ENCODE measurements at places on chromosomes 1 and 21. TPM values are rescaled to one million over a fixed set of nuclear protein-coding genes. Genes with fewer than 3 reads are reported as not detected.

DNA sequence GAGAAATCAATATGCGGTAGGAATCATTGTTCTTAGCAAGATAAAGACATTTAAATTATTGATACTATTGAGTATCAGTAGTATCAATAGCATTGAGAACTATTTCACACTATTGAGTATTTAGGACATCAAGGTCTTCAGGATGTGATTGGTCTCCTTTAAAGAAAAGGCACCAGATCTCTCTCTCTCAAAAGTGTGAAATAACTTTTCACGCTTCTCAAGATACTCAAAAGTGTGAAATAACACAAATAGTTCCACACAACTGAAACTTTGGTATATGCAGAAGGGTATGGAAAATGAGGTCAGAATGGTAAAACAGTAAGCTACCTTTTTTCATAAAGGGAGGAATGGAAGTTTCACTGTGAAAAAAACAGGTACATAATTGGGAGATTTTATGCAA, 6.7 kb upstream of the PYHIN1 start:
- no peak overlapping the region for H3K27ac ChIP-seq
- H3K27me3 ChIP-seq, result no peaks in the 10 kb centered on the region
- H3K4me3 ChIP-seq, result no peak overlapping the region
- H3K4me1 ChIP-seq, result no peaks in the 10 kb centered on the region
- H3K36me3 ChIP-seq, result no peaks in the 10 kb centered on the region
- no peak for DNase-seq

ETS2 gene
- 48.9 TPM for total RNA-seq

CHD5 gene
- 0.77 TPM for total RNA-seq

GRCh38 chr1:235455823-235456222, 48.4 kb downstream of the B3GALNT2 start:
- H3K27me3 ChIP-seq, result no peaks in the 10 kb centered on the region
- H3K4me1 ChIP-seq, result peaks cover 9% of the 10 kb centered on the region
- DNase-seq, result no peak
- peak overlapping the region; percentile 83 for H3K27ac ChIP-seq
- H3K4me3 ChIP-seq, result no peak overlapping the region
- peaks cover 11% of the 10 kb centered on the region for H3K36me3 ChIP-seq

CLEC20A gene
- total RNA-seq, result not detected

DNA sequence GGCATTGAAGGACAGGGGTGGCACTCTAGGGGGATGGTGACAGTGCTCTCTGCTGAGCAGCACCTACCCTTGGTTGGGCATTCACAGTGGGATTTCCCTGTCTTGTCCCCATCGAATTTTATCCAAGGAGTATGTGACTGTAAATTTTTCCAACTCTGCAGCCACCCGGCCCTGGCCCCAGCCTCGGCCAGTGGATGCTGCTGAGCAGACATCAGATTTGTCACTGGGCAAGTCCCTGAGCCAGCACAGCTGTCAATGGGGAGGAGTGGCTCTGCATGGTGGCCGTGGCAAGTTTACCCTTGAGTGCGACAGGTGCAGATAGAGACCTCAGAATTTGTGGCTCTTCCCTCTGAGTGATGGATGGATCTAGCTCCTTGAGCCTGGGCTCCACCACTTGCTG, 240.2 kb upstream of the CSF3R start:
- no peak for DNase-seq
- no peaks in the 10 kb centered on the region for H3K4me1 ChIP-seq
- no peak overlapping the region for H3K4me3 ChIP-seq
- no peak overlapping the region for H3K27ac ChIP-seq

DNA sequence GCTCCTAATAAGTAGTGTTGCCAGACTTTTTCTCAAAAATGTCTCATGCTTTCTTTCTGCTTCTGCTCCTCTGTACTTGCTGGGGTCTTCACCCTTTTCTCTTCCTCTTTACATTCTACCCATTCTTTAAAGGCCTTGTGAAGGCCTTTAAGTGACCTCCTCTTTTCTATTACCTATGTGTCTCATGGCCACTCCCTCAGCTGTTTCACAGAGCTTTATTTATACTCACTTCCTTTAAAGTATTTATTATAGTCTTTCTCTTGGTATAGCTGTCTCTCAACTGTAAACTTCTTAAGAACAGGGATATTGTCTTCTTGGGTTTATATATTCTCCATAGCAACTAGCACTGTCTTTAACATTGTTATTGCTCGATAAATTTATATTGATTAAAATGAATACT, 792 bp downstream of the GOLPH3L start:
- peaks cover 12% of the 10 kb centered on the region for H3K4me1 ChIP-seq
- H3K4me3 ChIP-seq, result peak overlapping the region; percentile 94
- DNase-seq, result no peak
- no peaks in the 10 kb centered on the region for H3K27me3 ChIP-seq
- H3K27ac ChIP-seq, result peak overlapping the region; percentile 88

DNA sequence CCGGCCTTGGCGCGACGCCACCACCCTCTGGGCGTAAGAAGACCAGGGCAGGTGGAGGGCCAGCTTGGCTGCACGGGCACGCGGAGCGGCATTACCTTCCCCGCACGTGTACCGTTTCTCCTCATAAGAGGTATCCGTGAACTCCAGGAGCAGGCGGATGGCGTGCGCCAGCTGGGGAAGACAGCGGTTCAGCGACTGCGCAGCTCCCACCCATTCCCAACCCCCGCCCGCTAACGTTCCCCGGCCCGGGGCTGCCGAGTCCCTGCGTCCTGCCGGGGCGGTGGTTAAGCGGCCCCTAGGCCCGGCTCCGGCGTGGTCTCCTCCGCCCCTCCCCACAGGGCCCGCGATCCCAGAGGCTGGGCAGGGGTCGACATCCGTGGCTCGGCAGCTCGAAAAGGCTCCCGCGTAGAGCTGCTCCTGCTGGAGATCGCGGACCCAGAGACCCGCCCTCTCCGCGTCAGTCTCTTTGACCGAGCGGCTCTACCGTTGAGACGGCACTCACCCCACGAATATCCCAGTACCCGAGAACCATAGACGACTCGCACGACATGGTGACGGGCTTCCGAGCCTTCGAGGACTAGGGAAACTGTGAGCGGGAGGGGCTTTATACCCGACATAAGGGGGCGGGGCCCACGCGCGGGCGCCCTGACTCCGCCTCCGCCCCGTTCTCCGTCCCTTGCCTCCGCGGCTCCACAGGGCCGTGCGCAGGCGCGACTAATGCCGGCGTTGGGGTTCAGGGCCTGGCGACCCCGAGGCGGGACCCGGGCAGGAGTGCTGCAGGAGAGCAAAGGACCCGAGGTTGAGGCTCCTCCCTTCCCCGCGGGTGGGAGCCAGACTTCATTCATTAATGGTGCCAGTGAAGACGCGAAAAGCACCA, 862 bp downstream of the GSTM3 start:
- peaks cover 27% of the 10 kb centered on the region for H3K36me3 ChIP-seq
- peak overlapping the region; percentile 89 for H3K4me3 ChIP-seq
- no peaks in the 10 kb centered on the region for H3K27me3 ChIP-seq
- peak; percentile 80 for DNase-seq
- H3K4me1 ChIP-seq, result peaks cover 24% of the 10 kb centered on the region
- peak overlapping the region; percentile 96 for H3K27ac ChIP-seq

DNA sequence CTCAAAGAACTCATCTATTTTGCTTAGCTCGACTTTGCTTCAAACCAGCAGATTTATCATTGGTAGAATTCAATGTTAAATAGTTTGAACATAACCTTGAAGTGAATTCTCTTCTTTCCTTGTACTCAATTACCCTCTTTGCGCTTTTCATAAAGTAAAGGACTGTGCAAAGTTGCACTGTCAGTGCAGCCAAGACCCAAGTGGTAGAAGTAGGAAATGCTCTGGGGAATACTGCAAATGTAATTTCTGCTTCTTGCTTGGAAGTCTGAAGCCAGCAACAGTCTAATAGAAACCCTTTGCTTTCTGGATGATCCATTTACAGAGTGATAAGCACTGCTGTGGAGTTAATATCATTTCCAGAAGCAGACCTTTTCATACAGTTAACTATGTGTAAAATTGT, 936.7 kb upstream of the TMPRSS15 start:
- H3K4me3 ChIP-seq, result no peak overlapping the region
- H3K36me3 ChIP-seq, result no peaks in the 10 kb centered on the region
- DNase-seq, result no peak
- H3K4me1 ChIP-seq, result no peaks in the 10 kb centered on the region

LORICRIN gene
- total RNA-seq, result not detected

KRTAP20-1 gene
- not detected for total RNA-seq

GRCh38 chr1:92748138-92748537, 36.8 kb downstream of the EVI5 start:
- no peaks in the 10 kb centered on the region for H3K27me3 ChIP-seq
- no peak overlapping the region for H3K27ac ChIP-seq
- H3K4me1 ChIP-seq, result peaks cover 3% of the 10 kb centered on the region
- DNase-seq, result no peak
- H3K4me3 ChIP-seq, result no peak overlapping the region

DNA sequence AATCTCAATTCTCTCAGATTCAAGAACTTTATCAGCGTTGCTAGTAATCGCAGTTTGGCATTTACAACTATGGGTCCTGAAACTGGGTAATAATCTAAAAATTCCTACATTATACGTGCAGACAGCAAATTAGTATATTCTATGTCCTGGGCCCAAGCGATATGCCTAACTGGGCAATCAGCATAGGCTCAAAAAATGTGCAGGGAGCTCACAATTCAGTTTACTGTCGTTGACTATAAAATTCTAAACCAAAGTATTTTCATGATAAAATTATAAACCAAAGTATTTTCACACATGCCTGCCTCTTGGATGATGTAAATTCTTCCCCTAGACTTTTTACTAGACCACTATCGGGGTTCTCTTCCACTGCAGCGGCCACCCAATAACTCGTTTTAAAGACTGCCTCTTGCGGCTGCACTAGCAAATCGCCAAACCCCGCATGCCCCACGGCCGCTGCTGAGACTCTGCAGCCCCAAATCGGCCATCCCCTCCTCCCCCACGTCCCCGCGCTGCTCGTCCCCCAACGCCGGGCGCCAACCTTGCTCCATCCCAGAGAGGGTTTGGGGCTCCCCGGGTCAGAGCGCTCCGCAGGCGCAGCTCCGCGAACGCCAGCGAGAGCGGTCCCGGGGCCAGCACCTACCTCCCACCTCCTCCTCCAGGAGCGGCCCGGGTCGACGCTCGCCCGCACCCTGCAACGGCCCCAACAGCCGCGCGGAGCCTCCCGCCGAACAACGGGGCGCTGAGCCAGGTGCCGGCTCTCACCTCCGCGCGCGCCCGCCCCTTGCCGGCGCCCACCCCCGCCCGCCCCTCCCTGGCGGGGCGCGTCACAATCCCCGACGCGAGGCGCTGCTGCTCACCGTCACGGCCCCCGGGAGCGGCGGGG, 506 bp downstream of the SSX2IP start:
- DNase-seq, result no peak
- H3K4me1 ChIP-seq, result peaks cover 30% of the 10 kb centered on the region
- H3K27ac ChIP-seq, result peak overlapping the region; percentile 92
- no peaks in the 10 kb centered on the region for H3K36me3 ChIP-seq
- H3K27me3 ChIP-seq, result peaks cover 3% of the 10 kb centered on the region

DNA sequence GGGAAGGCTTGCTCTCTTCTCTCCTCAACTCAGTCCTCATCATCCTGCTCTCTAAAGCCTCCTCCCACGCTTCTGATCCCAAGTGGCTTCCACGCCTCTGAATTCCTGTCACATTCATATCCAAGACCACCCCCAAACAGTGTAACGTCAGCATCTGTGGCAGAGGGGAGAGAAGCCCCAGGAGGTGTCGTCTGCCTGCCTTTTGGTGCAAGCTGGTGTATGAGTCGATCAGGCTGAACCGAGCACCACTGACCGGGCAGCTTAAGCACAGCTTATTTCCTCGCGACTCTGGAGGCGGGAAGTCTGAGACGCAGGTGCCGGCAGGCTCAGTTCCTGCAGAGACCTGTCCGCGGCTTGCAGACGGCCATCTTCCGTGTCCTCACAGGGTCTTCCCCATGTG, 123.8 kb upstream of the RAB4A start:
- peak overlapping the region; percentile 75 for H3K27ac ChIP-seq
- peaks cover 39% of the 10 kb centered on the region for H3K27me3 ChIP-seq
- peaks cover 4% of the 10 kb centered on the region for H3K4me1 ChIP-seq
- H3K4me3 ChIP-seq, result no peak overlapping the region
- no peak for DNase-seq

GRCh38 chr1:175848329-175848728, 104.9 kb upstream of the TNR start:
- H3K4me3 ChIP-seq, result no peak overlapping the region
- H3K27ac ChIP-seq, result no peak overlapping the region
- H3K27me3 ChIP-seq, result peaks cover 9% of the 10 kb centered on the region
- H3K4me1 ChIP-seq, result no peaks in the 10 kb centered on the region
- H3K36me3 ChIP-seq, result no peaks in the 10 kb centered on the region

GBP5 gene
- total RNA-seq, result not detected

GRCh38 chr21:37815893-37816292, 100.4 kb downstream of the KCNJ6 start:
- H3K36me3 ChIP-seq, result no peaks in the 10 kb centered on the region
- H3K4me1 ChIP-seq, result peaks cover 10% of the 10 kb centered on the region
- DNase-seq, result no peak
- H3K27ac ChIP-seq, result no peak overlapping the region

Data from progenitor cell of endocrine pancreas (in vitro differentiated cells).